ENCODE measurements at places on chromosomes 3 and 15. TPM values are rescaled to one million over a fixed set of nuclear protein-coding genes. Genes with fewer than 3 reads are reported as not detected.

DNA sequence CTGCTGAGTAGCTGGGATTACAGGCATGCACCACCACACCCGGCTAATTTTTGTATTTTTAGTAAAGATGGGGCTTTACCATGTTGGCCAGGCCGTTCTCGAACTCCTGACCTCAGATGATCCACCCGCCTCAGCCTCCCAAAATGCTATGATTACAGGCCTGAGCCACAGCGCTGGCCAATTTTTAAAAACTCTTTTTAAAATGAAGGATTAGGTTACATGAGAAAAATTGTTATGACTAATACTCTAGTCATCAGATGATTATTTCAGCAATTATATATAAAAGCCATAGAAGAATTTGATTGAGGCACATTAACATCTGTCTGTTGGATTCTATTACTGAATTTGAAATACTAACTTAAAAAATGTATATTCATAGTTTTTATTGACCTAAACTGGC lies 134.1 kb upstream of the MNS1 start:
- H3K36me3 ChIP-seq = no peaks in the 10 kb centered on the region
- H3K4me3 ChIP-seq = no peak overlapping the region
- no peak overlapping the region for H3K27ac ChIP-seq
- H3K27me3 ChIP-seq = no peaks in the 10 kb centered on the region
- H3K4me1 ChIP-seq = no peaks in the 10 kb centered on the region

- no peak for DNase-seq
- no peaks in the 10 kb centered on the region for H3K4me1 ChIP-seq
- peaks cover 2% of the 10 kb centered on the region for H3K27me3 ChIP-seq
These were observed 43.4 kb upstream of the AGBL1 start for GRCh38 chr15:86036243-86036642.

SUSD5 gene
- polyA plus RNA-seq = 0.57 TPM

GOLGA8G gene
- not detected for polyA plus RNA-seq

All from adrenal gland (tissue), 19 donors.